ENCODE measurements at places on chromosomes 6 and 20.
A peak's percentile ranks its signal among the peaks of the same experiment; 100 is the strongest.

GRCh38 chr6:146542881-146543210 is 787 bp upstream of the RAB32 start:
- no peak for DNase-seq

DNA sequence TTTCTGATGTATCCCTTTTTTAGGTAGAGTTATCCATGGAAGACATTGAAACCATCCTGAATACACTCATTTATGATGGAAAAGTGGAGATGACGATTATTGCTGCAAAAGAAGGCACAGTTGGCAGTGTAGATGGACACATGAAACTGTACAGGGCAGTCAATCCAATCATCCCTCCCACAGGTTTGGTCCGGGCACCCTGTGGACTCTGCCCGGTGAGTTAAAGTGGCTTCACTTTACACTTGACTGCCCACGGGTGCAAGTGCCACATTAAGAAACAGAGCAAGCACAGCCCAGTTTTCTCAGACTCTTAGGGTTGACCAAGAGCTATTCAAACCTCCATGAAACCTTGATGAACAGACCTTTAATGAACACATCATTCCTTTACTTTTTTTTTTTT is 14.4 kb downstream of the POLR3F start:
- DNase-seq = no peak

GRCh38 chr6:166223079-166223478 is 55.4 kb upstream of the TBXT start:
- DNase-seq = peak; percentile 75

- DNase-seq = peak; percentile 26
These were observed 82.2 kb upstream of the PAX1 start for GRCh38 chr20:21623074-21623780.

DNA sequence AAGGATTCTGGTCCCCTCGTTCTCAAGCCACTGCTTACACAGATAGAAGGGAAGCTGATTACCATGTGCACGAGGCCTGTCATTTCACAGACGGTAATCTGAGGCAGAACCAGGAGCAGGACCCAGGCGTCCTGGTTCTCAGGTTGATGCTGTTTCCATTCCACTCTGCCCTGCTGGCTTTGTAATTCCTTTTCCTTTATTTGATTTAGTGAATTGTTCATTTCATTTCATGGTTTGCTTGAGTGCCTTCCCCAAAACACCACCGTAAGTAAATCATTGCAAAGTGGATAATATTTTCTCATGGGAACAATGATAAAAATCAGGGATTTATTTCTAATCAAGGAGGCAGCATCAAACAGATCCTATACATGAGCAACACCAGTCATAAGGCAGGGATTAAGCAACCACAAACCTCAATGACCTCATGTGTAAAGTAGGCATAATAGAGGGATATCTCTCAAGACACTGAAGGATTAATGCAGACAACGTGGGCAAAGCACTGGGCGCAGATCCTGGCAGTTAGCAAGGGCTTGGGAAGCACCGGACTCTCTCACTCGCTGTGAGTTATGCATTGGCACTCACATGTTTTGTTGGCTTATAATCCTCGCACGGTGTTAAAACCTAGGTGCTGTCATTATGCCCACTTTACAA is 229.5 kb upstream of the FOXQ1 start:
- DNase-seq = peak; percentile 19

All from NB4 (cell line).